ENCODE measurements at places on chromosomes 12 and 14. TPM values are rescaled to one million over a fixed set of nuclear protein-coding genes. Genes with fewer than 3 reads are reported as not detected.

SLC4A8 gene
- polyA plus RNA-seq, result 8.6 TPM

DNA sequence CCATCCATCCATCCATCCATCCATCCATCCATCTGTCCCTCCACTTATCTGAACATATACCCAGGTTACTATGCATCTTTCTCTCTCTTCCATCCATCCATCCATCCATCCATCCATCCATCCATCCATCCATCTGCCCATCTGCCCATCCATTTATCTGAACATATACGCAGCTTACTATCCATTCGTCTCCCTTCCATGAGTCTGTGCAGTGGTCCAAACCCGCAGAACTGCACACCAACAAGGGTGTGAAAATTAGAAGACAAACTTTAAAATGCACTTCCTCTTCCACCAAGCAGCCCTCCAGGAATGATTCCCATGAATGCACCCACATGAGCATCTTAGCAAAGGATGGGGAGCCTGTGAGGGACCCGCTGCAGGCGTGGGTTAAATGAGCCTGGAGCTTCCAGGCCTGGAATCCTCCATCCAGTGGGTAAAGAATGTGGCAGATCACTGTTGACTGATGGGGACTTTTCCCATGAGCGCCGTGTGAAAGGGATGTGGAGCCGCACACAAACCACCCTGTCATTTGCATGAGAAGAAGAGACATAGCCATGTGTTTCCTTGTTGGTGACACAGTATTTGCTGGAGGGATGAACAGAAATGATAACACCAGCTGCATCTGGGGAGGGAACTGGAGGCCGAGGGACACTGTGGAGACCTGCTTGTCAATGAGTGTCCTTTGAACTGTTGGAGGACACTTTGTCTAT is 376.6 kb downstream of the ADGRD1 start:
- no peak for DNase-seq
- no peaks in the 10 kb centered on the region for H3K4me1 ChIP-seq
- H3K4me3 ChIP-seq, result no peak overlapping the region
- H3K27me3 ChIP-seq, result no peaks in the 10 kb centered on the region
- H3K36me3 ChIP-seq, result no peaks in the 10 kb centered on the region

FGF6 gene
- not detected for polyA plus RNA-seq

- no peaks in the 10 kb centered on the region for H3K36me3 ChIP-seq
- H3K4me1 ChIP-seq, result no peaks in the 10 kb centered on the region
- H3K27me3 ChIP-seq, result no peaks in the 10 kb centered on the region
These were observed 30.5 kb downstream of the JAG2 start for GRCh38 chr14:105138021-105138541.

DCN gene
- not detected for polyA plus RNA-seq

GALNT6 gene
- polyA plus RNA-seq, result 11.1 TPM

Data from H1 (cell line).